ENCODE measurements at places on chromosomes 4 and X. TPM values are rescaled to one million over a fixed set of nuclear protein-coding genes. Genes with fewer than 3 reads are reported as not detected.

DNA sequence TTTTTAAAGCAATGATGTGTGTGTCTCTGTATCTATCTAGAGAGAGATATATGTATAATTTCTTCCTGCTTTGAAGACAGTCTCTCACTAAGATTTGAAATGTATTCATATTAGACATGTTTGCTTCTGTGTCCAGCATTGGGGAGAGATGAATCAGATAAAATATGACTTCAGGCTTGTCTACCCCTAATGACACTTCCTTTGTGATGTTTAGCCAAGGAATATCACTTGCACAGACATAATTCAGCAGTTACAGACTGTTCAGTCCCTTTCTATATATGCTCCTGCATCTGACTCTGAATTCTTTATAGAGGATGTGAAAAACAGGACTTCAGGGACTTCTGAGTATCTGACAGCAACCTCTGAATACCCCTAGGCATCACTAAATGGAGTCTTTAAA lies 158.4 kb downstream of the DCLK2 start:
- no peak for DNase-seq

- no peak for DNase-seq
Measured at GRCh38 chrX:2500091-2500802, 529 bp downstream of the DHRSX start.

The MAGEB16 gene
- not detected for total RNA-seq

GRCh38 chrX:155334486-155335336 lies at the start of gene CLIC2:
Gene CLIC2 (minus strand): TSS chrX:155334614. CDS start chrX:155334427, 187 bp downstream.
- no peak for DNase-seq

DNA sequence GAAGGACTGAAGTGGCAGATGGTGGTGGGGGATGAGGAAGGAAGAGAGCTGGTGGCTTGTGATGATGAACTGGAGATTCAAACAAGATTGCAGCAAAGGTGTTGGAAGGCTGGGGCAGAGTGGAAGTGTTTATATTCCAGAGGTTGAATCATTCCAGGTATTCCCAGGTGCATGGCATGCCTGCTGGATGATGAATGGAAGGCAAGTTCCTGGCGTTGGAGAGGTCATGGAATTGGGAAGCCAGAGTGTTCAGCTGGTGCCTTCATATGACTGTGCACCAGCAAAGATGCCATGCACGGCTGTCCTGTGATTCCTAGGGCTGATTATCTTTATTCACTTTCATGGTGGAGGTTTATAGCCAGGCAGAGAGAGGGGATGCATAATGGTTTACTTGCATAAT lies 135.8 kb upstream of the PUDP start:
- DNase-seq = no peak

GRCh38 chrX:22788221-22788620 lies 211.5 kb upstream of the DDX53 start:
- no peak for DNase-seq

The CSAG2 gene
- total RNA-seq = not detected

- no peak for DNase-seq
Measured at GRCh38 chr4:109254845-109255244, 47.6 kb downstream of the COL25A1 start.

The SH3TC1 gene
- 23.0 TPM for total RNA-seq

- DNase-seq = no peak
Measured at GRCh38 chrX:40975951-40976350, 109.3 kb upstream of the USP9X start.

- no peak for DNase-seq
Measured at GRCh38 chr4:22323691-22324090, 192.2 kb downstream of the ADGRA3 start.

DNA sequence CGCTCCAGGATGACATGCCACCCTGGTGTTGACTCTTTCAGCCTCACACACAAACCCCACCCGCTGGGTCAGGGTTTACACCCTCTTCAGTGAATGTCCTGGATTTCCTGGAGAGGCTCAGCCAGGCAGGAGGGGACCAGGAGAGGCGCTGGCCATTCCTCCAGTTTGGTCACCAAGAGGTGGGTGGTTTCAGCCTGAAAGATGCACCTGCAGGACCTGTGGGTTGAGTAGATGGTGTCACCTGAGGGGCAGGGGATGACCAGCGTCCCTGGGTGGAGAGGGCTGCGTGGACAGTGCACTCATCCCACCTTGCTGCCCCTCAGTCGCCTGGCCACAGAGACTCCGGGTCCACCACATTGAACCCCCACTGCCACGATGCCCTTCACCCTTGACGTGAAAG lies 179.7 kb downstream of the ASMT start:
- DNase-seq = no peak

GRCh38 chrX:47863187-47863586 lies 26.5 kb downstream of the ZNF81 start:
- no peak for DNase-seq

DNA sequence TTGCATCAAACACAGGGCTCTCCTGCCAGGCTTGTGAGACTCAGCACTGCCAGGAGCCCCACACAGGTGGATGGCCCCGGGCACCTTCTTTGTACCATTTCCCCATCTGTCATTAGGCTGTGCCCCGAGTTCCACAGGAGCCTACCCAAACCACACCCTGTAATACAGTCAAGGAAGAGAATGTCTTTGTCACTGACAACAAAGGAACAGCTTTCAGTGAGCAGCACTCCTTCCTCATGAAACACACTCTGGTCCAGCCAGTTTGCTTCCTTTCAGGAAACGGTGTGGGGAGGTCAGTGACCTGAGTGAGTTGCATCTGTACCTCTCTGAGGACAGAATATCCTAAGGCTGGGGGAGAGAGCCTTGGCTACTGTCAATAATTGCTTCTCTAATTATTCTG lies 53.7 kb downstream of the LNX1 start:
- no peak for DNase-seq

The RASL11B gene
- total RNA-seq = 0.56 TPM

The MAGEB10 gene
- not detected for total RNA-seq

- no peak for DNase-seq
Measured at GRCh38 chr4:3355266-3355748, 62.5 kb downstream of the RGS12 start.

GRCh38 chr4:152200511-152201333 lies 335.2 kb downstream of the FBXW7 start:
- DNase-seq = no peak

DNA sequence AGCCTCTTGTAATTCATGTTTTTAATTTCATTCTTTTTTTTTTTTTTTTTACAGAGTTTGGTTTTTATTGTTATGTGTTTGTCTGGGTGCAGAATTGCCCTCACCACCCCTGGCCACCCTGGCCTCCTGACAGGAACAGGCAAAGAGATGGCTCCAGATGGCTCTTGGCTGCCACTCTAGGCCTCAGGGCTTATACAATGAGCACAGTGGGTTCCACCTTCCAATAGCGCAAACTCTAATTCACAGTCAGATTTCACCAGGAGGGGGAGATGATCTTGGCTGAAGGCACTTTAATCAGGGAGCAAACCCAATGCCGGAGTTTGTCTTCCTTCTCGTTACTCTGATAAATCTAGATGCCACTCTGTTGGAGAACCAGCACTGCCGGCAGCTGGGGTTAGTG lies 24.8 kb downstream of the CPE start:
- DNase-seq = no peak

DNA sequence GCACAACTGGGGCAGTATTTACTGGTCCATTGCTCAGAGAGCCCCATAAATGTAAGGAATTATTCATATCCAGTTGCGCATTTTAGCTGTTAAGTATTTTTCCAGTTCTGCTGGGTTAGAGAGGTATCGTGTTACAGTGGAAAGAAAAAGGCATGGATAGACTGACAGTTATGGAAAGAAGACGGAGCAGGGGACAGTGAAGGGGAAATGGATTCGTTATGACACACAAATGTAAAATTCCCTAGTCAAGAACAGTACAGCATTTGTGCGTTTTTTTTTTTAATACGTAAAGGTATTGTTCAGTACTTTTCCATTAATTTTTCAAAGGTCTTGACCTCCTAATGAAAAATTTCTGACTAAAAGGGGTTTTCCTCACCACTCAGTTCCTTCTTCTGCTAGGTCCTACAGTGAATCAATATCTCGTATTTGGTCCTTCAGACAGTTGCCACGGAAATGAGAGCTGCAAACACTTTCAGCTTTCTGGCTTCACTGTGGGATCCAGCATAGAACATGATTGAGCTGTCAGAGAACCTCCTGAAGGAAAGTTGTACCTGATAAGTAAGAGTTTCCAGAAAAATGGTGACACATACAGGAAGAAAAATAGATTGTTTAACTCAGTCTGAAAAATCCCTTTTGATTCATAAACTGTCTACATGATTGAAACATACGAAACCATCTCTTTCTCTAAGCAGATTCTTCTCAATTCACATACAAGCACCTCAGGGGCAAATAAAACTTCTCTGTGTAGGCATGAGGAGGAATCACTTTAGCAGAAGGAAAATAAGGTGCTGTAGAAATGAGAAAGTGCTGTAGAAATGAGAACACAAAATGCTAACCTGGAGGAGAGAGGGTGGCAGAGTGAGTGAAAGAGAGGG lies 21.8 kb upstream of the BBS12 start:
- no peak for DNase-seq

DNA sequence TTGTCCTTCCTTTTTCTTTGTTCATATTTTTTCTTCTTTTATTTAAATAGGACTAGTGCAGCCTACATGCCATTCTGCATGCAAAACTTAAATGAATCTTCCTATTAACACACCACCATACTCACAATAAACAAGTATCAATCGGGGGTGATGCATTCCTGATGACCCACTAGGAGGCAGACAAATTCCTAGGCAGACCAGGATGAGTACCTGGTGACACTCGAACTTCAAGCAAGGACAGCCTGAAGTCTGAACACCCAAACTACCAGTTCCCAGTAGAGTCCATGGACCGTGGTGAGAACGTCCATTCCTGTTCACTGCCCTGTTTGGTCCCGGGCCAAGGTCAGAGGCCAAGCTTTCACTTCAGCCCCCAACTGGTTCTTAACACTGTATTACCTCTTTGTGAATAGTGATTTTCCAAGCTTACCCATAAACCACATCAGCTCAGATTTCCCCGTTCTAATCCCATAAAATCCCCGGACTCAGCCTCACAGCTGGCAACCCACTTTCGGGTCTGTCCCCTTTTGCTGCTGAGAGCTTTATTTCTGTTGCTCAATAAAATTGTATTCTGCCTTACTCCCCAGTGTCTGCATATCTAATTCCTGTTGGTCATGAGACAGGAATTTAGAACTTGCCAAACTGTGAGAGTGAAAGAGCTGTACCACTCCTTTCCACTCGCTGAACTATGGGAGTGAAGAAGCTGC lies 1286.6 kb downstream of the FSTL5 start:
- DNase-seq = no peak

The TMEM35A gene
- not detected for total RNA-seq

DNA sequence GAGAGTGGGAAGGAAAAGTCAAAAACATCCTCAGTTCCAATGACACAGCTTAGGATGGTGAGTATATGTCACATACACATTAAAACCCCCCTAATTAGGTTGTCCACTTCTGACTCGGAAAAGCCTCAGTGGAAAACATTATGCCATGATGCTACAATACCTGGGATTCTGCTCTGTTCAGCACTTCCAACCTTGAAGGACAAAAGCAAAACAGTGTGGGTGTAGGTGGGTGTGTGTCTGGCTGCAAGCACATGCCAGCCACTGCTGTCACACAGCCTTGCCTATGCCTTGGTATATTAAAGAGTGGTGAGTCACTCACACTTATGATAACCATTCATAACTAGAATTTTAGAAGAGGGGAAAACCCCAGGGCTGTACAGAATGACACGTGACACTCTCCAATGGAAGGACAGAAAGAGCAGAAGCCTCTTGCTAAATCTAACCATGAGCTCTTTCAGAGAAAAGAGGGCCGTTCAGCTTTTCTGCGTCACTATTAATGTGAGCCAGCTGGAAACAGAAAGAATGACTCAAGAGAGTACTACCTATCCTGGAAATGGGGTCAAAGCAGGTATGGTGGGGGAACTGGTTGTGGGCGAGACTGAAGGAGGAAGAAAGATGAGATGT lies 159.6 kb downstream of the TET2 start:
- DNase-seq = no peak

The DMD gene
- total RNA-seq = 30.9 TPM

The MAGEB1 gene
- total RNA-seq = not detected

DNA sequence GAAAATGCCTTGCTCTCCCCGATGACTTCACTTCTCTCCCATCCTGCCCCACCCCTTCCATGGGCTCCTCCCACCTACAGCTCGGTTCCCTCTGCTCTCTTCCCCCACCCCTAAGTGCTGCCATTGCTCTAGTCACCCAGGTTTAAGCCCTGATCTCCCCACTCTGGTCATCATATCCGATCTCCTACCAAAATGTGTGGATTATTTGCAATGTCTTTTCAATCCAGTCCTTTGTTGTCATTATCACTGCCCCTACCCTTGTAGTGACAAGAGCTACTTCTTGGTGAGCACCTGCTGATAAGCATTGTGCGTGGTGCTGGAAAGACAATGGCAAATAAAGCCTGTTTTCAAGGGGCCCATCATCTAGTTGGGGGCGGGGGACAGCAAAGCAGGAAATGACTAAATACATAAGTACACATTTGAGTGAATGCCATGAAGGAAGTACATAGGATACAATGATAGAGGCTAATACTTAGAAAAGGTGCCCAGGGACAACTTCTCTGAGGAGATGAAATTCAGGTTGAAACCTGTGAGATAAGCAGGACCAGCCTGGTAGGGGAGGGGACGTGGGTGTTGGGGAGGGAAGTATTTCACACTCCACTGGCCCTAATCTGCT lies 63.8 kb downstream of the DLG3 start:
- DNase-seq = no peak

GRCh38 chr4:172157946-172158345 lies 344.7 kb downstream of the GALNTL6 start:
- DNase-seq = no peak

DNA sequence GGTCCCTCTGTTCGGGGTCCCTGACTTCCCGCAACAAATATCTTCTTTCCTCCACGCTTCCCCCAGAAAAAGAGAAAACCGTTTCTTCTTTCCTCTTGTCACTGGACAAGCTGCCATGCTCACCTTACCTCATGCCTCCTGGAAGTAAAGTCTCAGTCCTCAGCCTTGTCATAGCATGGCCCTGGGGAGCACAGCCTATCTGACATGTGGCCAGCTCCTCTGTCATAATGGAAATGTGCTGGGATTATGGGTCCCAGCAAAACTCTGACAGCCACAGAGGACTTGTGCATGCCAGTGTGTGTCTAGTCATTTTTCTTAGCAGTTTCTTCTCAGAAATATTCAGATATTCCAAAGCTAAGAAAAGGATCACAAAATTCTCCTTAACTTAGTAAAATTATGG lies 122.4 kb downstream of the AASDH start:
- no peak for DNase-seq

- no peak for DNase-seq
Measured at GRCh38 chr4:169210504-169211118, 60.1 kb downstream of the SH3RF1 start.

- no peak for DNase-seq
Measured at GRCh38 chrX:11111947-11112346, 815 bp downstream of the HCCS start.

The IRF2 gene
- total RNA-seq = 53.1 TPM

DNA sequence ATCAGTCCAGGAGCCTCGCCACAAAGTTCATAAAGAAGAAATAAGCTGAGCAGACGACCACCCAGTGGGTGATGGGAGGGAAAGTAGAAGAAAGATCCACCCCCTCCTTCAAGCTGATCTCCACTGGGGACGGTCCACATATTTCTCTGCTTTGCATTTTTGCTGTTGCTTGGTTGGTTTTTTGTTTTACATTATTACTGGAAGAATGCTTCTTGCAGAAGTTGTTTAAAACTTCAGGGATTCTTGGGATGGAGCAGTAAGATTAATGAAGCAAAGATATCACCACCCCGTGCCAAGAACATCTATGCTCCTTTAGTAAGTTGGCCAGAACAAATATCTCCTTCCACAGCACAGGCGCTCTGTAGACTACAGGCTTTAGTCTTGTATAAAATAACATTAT lies 30.1 kb downstream of the LGI2 start:
- no peak for DNase-seq
